ENCODE measurements at places on chromosomes 11 and 22. TPM values are rescaled to one million over a fixed set of nuclear protein-coding genes. Genes with fewer than 3 reads are reported as not detected.

Gene C11orf42
- total RNA-seq: not detected

- H3K4me1 ChIP-seq: no peaks in the 10 kb centered on the region
- no peaks in the 10 kb centered on the region for H3K27me3 ChIP-seq
- H3K4me3 ChIP-seq: no peak overlapping the region
- no peak for DNase-seq
- H3K27ac ChIP-seq: no peak overlapping the region
- no peaks in the 10 kb centered on the region for H3K36me3 ChIP-seq
Observed at GRCh38 chr11:130244848-130245247, 69.9 kb downstream of the ZBTB44 start.

Gene DEUP1
- total RNA-seq: not detected

DNA sequence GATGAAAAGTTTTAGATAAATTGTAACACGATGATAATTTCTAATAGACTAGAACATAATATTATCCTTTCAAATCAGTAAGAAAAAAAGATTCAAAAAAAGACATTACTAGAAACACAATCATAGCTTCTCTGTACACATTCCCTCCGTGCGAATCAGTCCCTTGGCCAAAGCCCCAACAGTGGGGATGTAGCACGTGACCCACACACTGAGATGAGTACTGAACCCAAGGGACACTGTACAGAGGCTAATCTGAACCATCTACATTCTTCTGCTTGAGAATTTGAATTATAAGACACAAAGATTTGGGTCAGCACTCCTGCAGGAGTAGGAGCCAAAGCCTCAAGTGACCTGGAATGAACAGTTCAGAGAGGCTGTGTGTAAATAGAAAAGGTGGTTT lies 353.7 kb downstream of the INSC start:
- no peak overlapping the region for H3K4me3 ChIP-seq
- no peak for DNase-seq
- no peaks in the 10 kb centered on the region for H3K36me3 ChIP-seq
- no peak overlapping the region for H3K27ac ChIP-seq
- no peaks in the 10 kb centered on the region for H3K4me1 ChIP-seq
- no peaks in the 10 kb centered on the region for H3K27me3 ChIP-seq

Data from Panc1 (cell line).